ENCODE measurements at places on chromosomes 5 and 9. TPM values are rescaled to one million over a fixed set of nuclear protein-coding genes. Genes with fewer than 3 reads are reported as not detected.

Gene LRRC19
- 48.9 TPM for total RNA-seq

Gene SLC36A2
- total RNA-seq: not detected

Gene SPATA31D4
- total RNA-seq: not detected

Gene LCN9
- total RNA-seq: not detected

Gene EIF4E1B
- total RNA-seq: not detected

Gene NUTM2F
- total RNA-seq: not detected

Gene BICD2
- 6.2 TPM for total RNA-seq

Gene CDH12
- total RNA-seq: not detected

Gene IFNA2
- total RNA-seq: not detected

Gene LCP2
- 13.4 TPM for total RNA-seq
